ENCODE measurements at places on chromosomes 4 and X.

DNA sequence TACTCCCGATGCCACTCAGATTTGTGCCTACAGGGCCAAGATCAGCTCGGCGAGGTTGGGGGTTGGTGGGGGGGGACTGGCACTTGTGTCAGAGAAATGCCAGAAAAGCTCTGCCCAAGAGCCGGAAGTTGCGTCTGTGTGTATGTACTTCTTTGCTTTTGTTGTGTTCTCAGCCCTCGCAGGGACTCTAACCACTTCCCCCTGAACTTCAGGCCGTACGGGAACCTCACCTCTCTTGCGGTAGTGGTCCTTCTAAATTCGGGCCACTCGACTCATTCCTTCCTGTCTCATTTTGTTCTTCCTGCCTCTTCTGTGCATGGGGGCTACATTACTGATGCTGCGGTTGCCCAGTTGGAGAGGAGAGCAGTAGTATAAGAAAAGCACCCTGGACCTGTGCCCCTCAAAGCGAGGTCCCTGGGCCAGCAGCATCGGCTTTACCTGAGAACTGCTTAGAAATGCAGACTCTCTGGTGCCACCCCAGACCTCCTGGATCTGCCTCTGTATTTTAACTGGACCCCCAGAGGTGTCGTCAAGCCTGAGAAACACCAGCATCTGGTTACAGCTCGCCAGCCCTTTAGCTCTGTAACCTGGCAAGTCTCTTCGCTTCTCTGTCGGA, 146.3 kb upstream of the RPS6KA3 start:
- DNase-seq: no peak

DNA sequence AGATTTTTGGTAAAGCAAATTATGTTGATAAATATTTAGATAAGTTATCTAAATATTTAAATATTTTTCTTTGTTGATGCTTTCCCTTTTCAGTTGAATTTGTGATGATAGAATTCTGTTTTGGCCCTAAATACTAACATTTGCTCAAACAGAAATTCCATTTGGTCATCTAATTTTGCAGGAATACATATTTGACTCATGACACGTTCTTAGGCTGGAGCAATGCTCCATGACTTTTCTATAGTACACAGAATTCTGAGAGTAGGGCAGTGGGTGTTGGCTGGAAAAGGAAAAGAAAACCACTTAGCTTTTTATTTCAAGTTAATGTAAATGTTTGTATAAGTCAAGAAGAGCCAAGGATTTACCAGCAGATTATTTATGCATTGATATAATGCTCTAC, 58.6 kb upstream of the GK2 start:
- DNase-seq: no peak

GRCh38 chr4:146763560-146763959, 124.9 kb downstream of the POU4F2 start:
- no peak for DNase-seq

- DNase-seq: no peak
These were observed 21.7 kb downstream of the STAG2 start for GRCh38 chrX:123983240-123983639.

DNA sequence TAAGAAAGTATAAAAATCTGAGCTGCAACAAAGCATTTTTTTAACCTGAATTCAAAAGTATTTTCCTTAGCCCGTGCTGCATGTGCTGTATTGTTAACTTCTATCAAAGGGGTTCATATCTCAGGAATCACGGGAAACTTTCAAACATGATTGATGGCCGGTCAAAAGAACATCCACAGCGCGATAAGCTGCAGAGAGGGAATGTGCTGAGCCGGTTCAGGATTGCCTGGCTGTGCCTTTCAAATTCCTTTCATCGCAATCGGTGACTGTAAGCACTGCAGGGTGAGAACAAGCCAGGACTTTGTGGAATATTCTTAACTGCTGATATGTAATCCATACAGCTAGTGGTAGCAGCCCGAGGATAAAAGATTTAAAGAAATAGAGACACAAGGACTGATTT, 210.9 kb upstream of the NOCT start:
- DNase-seq: peak; percentile 46

- DNase-seq: no peak
These were observed 62.2 kb upstream of the GPR78 start for GRCh38 chr4:8517946-8518345.

- no peak for DNase-seq
These were observed 227.1 kb downstream of the SH2D1A start for GRCh38 chrX:124573468-124573867.

DNA sequence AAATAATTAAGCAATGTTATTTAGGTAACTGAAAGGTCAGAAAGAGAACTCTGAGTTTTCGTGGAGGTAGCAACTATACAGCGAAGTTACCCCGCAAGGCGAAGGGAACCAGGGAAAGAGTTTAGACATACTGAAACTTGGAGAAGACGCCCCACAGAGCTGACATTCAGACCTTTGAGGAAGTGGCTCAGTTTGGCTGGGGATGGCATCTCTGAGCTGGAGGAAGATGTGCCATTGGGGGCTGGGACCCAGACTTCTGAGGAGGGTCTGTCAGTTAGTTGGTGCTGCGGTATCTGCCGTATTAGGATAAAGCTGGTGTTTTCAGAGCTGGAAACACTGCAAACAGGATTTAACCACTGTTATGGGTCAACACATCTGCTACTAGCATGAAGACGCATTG, 156.6 kb downstream of the ANKRD50 start:
- DNase-seq: no peak

DNA sequence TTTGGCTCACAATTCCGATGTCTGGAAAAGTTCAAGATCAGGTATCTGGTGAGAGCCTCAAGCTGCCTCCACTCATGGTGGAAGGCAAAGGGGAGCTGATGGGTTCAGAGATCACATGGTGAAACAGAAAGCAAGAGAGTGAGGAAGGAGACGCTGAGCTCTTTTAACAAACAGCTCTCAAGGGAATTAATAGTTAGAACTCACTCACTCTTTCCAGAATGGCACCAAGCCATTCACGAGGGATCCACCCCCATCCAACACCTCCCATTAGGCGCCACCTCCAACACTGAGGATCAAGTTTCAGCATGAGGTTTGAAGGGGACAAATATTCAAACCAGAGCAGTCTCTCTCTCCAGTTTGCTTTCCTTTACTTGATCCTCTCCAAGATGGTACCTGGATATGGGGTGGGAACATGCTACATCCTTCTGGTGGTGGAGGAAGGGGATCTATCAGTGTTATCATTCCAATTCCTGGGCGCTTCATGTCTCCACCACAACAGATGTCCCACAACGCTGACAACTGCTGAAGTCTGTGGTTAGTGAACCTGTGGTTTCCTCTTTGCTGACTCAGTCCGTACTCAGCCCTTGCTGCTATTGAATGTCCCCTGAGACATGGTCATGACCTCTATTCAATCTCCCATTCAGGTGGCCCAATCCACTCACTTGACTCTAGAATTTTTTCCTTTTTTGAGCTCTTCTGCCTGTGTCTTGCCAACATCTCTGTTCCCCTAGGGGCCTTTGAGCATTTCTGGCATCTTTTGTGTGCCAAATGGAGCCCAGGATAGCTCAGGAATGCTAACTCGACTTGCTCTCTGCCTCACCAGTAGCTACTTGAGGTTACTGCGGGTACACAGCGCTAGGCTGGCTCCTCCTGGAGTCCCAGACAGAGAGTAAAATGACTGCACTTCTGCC, 395.2 kb downstream of the MID1IP1 start:
- peak; percentile 16 for DNase-seq

DNA sequence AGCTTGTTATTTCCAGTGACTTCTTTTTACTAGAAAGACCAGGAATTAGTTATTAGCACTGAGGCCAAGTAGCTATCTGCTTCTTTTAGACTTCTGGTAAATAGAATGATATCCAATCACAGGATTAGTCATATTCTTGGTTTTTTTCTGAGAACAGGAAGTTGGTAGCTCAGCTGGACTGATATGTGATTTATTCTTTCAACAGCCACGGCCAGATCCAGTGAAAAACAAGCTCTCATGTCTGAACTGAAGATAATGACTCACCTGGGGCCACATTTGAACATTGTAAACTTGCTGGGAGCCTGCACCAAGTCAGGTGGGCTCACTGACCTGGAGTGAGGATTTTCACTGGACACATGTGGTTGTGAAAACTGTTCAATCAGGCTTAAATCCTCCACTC, 48.6 kb downstream of the PDGFRA start:
- no peak for DNase-seq

DNA sequence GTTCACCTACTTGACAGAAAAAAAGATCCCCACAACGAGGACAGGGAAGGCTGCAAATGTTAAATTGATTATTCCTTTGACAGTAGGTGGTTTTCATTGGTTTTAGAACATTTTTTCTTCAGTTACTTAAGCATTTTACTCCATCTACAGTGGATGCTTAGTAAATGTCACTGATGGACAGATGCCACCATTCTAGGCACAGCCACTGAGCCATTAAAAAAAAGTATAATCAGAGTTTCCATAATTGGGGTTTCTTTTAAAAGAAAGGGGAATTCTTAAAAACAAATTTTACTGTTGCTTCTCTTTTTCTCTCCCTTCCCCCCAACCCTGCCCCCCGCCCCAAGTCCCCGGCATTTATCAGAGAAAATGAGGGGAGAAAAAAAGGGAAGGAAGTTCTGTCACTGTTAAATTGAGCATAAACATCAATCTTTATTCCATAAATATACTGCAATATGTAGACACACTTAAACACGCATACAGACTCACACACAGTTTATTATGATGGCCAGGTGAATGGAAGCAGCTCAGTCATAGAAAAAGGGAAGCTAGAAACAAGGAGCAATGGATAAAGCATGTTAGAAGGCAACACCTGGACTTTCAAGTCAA, 79.7 kb upstream of the PRPS2 start:
- DNase-seq: no peak

All from muscle of back (tissue), 13 donors.